ENCODE measurements at places on chromosomes 1 and 21. TPM values are rescaled to one million over a fixed set of nuclear protein-coding genes. Genes with fewer than 3 reads are reported as not detected.
A peak's percentile ranks its signal among the peaks of the same experiment; 100 is the strongest.

PIGP gene
- 40.0 TPM for total RNA-seq

DNA sequence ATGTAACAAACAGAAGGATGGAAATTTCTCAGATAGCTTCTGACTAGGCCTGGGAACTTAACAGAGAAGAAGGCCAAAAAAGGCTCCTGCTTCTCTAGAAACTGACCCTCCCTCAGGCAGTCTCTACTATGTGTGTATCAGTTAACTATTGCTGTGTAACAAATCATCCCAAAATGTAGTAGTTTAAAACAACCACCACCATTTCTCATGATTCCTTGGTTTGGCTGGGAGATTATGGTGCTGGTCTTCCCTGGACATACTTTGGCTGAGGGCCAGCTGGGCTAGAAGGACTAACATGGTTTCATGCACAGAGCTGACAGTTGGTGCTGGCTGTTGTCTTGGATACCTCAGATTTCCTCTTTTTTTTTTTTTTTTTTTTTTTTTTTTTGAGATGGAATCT, 26.2 kb upstream of the CNN3 start:
- no peak for DNase-seq

KIF26B gene
- total RNA-seq: 0.90 TPM

DNA sequence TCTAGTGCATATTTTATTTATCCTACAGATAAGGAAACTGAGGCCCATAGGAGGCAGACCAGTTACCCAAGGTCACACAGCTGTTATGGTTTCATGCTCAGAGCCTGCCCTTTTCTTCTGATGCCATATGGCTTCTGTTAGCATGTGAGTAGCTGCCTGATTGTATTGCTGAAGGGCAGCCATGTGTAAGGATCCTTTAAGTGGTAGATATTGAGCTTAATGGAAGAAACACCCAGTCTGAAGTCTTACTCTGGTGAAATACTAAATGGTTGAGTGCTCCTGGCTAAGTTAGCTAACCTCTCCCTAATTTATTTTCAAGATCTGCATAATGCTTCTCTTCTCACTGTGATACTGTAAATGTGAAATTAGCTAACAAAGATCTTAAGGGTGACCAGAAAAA, 30.9 kb downstream of the ADAMTS5 start:
- DNase-seq: no peak

DNA sequence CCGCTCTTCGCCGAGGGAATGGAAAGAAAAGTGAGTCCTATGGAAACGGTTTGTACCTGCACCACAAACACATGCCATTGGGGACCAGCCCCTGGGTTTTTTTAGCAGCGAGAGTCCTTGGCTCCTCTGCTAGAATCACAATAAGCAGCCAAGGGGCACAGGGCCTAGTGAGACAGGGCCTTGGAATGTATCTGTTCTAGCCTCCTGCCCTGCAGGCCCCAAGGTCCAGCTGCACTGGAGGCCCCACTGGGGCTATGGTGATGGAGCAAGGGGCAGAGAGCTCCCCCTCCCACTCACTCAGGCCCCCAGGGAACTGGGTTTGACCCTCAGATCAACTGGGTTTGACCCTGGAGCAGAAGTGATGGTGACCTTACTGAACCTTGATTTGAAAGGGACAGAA, 14.4 kb downstream of the SHISA4 start:
- peak; percentile 76 for DNase-seq

GRCh38 chr1:1206966-1207531, 657 bp upstream of the TNFRSF18 start:
- no peak for DNase-seq

DNA sequence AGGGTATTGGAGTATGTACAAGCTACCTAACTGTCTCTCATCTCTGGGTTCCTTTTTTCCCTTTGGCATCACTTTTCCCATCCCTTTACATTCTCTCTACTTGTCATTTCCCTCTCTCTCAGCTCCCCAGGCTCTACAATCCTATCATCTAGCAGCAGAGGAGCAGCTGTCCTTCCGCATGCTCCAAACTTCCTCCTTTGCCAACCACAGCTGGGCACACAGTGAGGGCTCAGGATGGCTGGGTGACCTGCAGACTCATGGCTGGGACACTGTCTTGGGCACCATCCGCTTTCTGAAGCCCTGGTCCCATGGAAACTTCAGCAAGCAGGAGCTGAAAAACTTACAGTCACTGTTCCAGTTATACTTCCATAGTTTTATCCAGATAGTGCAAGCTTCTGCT, 561 bp downstream of the CD1E start:
- no peak for DNase-seq

DNAJC28 gene
- total RNA-seq: 3.6 TPM

- DNase-seq: no peak
Observed at GRCh38 chr1:165353731-165354671, 2.5 kb downstream of the LMX1A start.

- DNase-seq: no peak
Observed at GRCh38 chr1:35834218-35834617, 26.4 kb downstream of the AGO4 start.

CNR2 gene
- not detected for total RNA-seq

DNA sequence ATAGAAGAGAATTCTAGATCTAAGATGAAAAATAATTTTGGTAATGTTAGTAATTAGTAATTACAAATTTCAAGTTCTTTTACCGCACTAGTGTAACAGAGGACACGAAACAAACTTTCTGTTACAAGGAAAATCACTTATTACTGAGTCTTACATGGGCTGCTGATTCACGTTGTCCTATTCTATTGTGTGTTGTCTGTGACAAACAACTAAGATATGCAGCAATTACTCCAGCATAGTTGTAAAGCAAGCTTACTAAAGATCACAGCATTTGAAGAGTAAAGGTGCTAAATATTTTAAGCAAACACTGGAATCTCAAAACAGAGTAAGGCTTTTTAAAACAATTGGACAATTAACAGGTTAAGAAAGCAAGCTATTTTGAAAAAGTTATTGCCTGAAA, 502.3 kb downstream of the KCNT2 start:
- DNase-seq: no peak

GRCh38 chr21:17295997-17296396, 216.8 kb upstream of the CXADR start:
- no peak for DNase-seq

RGS8 gene
- total RNA-seq: not detected

HAPLN2 gene
- total RNA-seq: 8.3 TPM

DNA sequence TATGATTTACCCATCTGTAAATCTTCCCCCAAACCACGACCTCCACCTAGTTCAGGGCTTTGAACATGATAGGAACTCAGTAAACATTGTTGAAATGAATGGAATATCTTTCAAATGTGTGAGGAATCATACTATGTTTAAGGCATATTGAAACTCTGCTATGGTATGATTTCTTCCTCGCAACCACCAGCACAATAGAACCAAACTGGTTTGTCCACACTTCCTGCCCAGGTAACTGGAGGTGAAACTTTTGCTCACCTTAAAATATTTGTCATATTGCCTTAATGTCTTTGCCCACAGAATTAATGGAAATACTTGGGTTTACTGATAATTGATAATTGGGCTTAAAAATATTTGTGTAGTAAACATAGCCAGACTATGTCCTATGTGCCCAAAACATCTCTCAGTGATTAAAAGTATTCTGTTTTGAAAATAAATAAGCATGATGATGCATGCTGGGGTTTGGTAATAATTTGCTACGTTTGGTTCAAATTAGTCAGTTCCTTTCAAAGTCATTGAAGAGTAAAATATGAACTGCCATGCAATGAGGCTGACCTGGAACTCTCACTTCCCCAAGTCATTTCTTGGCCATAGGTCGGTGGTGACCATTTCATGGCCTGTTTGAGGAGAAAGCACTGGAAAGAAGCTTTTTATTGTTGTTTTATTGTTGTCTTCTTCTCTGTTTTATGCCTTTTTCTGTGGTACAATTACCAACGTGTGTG, 73.3 kb downstream of the TNFSF18 start:
- no peak for DNase-seq

DNA sequence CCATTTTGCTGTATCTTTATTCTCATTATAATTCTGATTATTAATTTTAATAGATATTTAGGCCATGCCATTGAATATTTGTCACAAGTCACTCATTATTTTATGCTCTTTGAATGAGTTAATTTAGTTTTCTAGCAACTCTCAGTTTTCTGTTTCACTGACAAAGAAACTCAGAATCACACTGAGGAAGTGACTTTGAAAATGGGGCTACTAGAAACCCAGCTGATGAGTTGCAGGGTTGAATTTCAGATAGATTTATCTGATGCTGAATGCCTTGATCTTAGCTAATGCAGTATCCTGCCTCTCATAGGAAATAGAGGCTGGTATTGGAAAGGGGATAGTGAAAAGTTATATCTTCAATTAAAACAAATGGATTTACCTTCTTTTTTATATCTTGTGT, 67.4 kb upstream of the PLA2G4A start:
- DNase-seq: no peak

SAMD11 gene
- 15.9 TPM for total RNA-seq

- no peak for DNase-seq
Observed at GRCh38 chr1:112991402-112992120, 35.6 kb upstream of the SLC16A1 start.

DNA sequence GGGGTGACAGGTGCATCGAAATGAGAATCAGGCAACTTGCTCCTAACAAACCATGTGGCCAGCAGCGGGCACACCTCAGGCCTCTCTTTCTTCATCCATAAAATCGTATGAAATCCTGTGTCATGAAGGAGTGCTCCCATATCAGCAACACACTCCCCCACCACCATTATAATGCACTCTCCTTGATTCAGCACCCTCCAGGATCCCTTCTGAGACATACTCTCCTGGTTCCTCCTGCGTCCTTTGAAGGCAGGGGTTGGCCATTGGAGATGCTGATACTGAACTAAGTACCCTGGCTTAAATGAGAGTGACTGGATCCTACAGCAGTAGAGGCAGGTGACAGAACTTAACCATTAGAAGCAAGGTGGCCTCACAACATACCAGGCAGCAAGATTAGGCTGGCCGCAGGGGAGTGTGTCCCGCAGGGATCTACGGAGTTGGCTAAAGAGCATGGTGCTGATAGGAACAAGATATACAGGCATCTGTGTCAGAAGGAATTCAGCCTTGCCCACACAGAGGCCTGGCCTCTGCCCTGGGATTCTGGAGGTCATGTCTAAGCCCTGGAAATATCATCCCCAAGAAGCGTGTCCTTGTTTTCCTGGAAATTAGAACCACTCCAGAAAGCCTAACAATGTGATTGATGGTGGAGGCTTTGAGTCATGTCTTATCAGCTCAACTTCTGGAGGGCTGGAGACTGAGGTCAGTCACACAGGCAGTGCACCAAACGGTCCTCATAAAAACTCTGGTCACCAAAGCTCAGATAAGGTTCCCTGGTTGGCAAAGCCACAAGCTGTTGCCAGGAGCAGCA, 16.8 kb downstream of the S100A7A start:
- no peak for DNase-seq

DNA sequence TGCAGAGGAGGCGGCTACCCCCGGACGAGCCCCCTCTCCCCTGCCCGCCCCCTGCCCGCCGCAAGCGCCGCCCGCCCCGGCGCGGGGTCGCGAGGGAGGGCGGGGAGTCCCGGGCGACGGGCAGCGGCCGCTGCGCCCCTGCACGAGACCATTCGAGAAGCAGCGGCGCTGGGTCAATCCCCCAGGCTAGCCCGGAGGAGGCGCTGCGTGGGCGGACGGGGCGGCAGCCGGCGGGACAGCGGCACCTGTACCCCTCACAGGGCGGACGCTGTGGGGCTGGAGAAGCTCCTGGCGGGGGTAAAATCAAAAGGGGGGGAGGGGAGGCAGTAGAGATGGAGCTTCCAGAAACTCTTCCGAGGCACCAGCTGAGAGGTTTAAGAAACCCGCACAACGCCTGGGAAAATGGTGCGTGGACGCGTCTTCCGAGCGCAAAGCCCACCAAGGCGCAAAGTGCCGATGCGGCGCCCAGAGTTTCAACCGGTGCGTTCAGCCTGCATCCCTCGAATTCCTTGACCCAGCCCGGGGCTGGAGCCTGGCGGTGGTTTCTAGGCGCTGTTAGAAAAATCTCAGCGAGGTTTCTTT, at the start of gene PLPPR5:
PLPPR5 (minus strand) TSS at position 1 of the 582 bp plus-strand sequence. CDS start 190 bp downstream, outside the sequence.
- no peak for DNase-seq

DNA sequence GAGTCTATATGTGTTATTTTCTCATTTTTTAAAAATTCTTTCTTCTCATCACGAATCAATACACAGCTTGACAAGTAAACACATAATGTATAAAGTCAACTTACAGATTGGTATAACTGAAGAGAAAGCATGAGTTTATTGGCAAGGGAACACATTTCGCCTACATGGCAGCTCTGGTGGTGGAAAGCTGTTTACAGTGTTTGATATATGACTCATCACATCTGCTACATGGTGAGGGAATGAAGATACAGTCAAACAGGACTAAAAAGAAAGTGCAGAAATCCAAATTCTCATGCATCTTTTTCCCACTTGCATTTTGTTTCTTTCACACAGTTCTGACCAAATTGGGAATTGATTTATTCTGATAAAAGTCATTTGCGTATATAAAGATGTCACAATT, 122.2 kb upstream of the ADGRL4 start:
- DNase-seq: no peak

NR5A2 gene
- 4.8 TPM for total RNA-seq

ATF3 gene
- total RNA-seq: 19.2 TPM

DNA sequence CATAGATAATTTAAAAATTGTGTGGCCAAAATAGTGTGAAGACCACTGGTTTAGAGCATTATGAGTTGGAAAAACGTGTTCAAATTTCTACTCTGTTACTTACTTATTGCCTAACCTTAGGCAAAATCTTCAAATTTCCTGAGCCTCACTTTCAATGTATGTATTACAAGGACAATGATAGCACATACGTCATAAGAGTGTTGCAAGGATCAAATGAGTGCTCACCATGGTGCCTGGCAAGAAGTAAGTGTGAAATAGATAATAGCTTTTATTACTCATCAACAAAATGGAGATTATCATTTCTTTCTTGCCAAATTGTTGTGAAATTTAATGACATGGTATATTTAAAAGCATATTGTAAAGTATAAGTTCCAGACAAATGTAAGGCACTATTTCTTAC, 57.2 kb downstream of the FH start:
- no peak for DNase-seq

GRCh38 chr1:118461154-118461553, 276.1 kb upstream of the SPAG17 start:
- no peak for DNase-seq

RGS4 gene
- not detected for total RNA-seq

DNA sequence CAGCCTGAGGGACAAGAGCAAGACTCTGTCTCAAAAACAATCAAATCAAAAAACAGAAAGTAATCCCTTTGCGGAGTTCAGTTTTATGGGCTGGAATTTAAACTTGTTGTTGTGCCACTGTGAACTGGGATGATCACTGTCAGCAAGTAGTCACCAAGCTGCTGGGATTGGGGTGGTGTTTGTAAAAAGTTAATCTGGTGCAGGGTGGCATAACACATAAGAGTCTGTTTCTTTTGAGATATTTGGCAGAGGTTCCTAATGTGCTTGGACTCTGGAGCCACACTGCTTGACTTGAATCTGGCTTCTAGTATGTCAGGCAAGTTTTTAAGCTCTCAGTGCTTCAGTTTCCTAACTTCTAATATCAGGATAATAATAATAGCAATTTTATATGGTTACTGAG, 6.6 kb downstream of the CLIC4 start:
- no peak for DNase-seq

DNA sequence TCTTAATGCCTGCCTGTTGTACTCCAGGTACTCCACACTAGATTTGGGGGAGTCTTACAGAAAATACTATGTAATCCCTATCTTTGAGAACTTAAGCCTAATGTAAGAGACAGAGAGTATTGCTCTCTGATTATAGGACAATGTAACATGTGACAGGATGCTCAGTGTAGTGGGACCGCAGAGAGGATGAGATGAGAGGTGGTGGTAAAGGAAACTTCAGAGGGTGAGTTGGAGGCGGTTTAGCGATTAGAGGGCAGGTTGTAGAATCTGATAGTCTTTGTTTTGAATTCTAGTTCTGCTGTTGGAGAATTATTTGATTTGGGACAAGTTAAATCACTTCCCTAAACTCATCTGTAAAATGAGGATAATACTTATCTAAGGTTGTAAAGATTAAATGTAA, 5.4 kb downstream of the SOAT1 start:
- DNase-seq: no peak

PDZK1IP1 gene
- total RNA-seq: not detected

EPHA2 gene
- total RNA-seq: 66.9 TPM

Data from tibial nerve (tissue), 4 donors.